ENCODE measurements at places on chromosomes 2 and 18. TPM values are rescaled to one million over a fixed set of nuclear protein-coding genes. Genes with fewer than 3 reads are reported as not detected.

- DNase-seq, result no peak
Measured at GRCh38 chr2:9668687-9669345, 38.0 kb upstream of the YWHAQ start.

- no peak for DNase-seq
Measured at GRCh38 chr18:50844960-50845359, 25.1 kb upstream of the MRO start.

DNA sequence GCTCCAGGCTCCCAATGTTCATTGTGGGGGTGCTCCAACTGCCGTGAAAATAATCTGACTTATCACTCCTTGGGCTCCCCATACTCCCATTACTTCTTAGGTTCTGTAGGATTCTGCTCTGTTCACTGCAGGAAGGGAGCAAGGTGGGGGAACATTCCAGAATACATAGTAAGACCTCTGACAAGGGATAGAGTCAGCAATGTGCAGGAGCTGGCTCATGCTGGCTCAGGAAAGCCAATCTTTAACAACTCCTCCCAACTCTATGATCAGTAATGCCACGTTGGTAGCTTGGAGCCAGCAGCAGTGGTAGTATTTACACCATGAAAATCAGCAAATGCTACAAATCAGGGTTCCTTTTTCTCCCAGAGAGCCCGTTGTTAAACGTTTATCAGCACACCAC is 44.4 kb downstream of the FECH start:
- DNase-seq, result no peak

DNA sequence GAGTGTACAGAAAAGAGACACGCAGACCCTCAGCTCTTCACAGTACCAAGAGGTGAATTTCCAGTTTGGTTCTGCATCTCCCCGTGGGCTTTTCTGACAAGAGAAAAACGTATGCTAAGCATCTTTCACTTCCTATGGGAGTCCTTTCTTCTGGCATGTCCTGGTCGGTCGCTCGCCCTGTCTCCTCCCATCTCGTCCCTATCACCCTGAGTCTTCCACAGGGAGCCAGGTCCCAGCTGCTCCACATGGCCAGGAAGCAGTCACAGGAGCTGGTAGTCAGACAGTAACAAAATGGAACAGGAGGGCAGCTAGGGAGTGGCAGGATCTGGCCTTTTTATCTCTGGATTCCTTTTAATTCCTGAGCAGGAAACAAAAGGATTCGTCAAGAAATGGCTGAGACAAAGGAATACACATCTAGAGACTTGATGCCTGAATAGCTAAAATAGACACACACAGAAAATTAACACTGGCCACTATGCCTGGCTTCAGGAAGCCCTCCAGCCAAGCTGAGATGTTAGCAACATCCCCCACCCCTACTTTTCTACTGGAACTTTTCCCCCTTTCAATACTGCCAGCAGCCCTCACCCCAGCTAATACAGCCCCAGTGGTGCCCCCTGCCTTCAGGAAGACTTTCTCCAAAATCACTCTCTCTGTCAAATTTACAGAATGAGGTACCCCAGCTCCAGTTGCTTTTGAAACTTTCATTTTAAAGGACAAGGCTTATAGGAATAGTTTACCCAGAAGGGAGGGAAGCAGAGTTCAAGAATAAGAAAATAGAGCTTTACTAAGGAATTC is 136.1 kb downstream of the DNER start:
- DNase-seq, result no peak

The GPR35 gene
- total RNA-seq, result 2.5 TPM

Data from osteocyte (in vitro differentiated cells).